ENCODE measurements at places on chromosomes 12 and 14.

DNA sequence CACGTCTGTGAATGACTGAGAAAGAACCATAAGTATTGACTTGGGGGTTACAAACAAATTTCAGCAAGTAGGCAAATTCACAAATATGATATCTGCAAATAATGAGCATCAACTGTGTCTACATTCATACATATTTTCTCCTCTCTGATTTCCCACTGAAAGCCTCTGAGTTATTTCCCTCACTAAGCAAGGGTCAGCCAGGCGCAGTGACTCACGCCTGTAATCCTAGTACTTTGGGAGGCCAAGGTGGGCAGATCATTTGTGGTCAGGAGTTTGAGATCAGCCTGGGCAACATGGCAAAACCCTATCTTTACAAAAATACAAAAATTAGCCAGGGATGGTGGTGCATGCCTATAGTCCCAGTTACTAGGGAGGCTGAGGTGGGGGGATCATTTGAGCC lies 80.8 kb downstream of the SLC25A21 start:
- DNase-seq = no peak

DNA sequence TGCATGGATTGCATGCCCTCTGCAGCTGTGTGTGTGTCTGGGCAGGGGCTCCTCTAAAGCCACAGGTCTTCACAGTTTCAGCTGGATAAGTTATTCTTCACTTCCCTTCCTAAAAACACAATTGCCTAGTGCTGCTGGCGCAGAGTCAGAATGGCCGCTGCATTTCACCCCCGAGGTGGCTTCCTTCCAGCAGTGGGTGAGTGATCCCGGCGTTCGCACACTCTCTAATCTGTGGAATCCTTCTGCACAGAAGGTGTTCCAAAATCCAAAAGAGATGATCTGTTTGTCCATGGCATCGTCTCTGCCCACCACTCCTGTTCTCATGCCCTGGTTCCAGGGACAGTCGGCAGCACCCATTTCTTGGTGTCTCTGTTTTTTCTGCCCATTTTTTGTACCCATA lies 340.7 kb downstream of the DPF3 start:
- DNase-seq = no peak

DNA sequence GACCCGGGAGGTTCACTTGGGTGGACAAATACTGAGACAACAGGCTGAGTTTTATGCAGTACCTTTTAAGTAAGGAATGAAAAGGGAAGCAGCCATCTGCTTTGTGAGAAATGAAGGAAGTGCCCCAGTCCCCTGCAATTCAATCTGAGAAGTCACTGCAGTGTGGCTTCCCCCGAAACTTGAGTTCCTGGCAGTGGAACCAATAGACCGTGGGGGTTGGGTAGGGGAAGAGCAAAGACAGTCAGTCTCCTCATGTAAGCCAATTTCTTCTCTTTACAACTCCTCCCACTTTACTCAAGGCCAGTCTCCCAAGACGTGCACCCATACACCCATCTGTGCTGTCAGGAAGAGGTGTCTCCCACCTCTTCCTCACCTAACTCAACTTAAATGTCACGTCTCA lies 206.5 kb downstream of the BCAT1 start:
- peak; percentile 1 for DNase-seq

GRCh38 chr14:99163446-99163845 lies 108.6 kb downstream of the BCL11B start:
- DNase-seq = no peak

DNA sequence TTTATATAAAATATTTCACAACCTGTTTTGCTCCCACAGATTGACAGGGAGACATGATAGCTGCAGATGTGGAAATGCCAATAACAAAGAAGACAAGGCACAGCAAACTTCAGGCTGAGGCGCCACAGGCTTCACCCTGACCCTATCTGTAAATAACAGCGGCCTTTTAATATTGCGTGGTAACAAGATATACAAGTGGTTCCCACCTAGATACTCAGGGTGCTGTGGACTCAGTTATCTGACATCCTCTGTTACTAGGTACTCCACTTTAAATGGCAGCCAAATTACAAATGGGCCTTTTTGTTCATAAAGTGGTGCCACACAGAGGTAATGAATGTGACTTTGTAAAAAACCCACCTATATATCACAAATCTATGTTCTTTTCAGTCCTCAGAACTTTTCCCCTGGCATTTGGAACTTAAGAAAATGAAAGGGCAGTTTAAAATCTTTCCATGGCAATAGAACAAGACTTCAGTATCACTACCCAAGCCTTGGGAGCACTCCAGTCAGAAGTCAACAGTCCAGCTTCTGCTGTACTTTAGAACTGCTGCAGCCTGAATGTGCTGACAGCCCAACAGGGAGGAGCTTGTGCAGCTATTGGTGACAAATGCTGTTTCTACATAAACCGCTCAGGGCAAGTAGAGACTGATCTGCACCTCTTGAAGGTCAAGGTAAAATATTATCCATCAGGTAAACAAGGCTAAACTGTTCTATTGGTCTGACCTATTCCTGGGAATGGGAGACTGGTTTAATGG lies 86.2 kb upstream of the DCD start:
- no peak for DNase-seq

DNA sequence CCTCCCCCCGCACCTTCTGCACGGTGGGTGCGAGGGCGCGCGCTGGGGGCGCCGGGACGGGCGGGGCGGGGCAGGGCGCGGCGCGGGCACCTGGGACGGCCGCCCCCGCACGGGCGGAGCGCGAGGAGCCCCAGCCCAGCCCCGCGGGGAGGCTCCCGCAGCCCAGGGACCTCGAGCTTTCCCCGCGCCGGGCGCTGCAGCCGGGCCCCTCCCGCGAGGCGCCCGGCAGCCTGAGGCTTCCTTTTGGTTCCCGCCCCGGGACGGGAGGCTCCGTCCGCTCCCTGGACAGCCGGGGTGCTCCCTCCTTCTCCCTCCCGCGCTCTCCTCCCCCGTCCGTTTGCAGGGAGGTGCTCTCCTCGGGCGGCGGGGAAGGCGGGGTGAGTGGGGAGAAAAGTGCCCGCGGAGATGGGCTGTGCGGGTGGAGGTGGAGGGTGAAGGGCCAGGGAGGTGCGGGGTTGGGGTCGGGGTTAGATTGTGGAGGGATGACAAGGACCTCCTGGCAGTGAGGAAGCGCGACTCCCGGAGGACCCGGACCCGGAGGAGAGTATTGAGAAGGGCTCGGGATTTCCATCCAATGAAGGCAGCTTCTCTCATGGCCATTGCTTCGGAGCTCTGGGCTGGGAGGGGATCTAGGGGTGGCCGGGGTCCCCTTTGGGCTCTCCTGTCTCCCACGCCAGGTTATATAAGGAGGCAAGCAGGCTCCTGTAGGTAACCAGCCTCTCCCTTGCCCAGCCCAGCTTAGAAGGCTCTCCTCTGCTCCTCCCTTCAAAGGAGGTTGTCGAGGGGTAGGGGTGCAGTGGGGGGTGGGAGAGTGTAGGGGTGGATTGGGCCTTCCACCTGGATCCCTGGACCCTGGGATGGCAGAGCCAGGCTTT lies 645 bp downstream of the JDP2 start:
- DNase-seq = no peak

GRCh38 chr14:79542121-79542520 lies 669.2 kb downstream of the DIO2 start:
- DNase-seq = no peak

DNA sequence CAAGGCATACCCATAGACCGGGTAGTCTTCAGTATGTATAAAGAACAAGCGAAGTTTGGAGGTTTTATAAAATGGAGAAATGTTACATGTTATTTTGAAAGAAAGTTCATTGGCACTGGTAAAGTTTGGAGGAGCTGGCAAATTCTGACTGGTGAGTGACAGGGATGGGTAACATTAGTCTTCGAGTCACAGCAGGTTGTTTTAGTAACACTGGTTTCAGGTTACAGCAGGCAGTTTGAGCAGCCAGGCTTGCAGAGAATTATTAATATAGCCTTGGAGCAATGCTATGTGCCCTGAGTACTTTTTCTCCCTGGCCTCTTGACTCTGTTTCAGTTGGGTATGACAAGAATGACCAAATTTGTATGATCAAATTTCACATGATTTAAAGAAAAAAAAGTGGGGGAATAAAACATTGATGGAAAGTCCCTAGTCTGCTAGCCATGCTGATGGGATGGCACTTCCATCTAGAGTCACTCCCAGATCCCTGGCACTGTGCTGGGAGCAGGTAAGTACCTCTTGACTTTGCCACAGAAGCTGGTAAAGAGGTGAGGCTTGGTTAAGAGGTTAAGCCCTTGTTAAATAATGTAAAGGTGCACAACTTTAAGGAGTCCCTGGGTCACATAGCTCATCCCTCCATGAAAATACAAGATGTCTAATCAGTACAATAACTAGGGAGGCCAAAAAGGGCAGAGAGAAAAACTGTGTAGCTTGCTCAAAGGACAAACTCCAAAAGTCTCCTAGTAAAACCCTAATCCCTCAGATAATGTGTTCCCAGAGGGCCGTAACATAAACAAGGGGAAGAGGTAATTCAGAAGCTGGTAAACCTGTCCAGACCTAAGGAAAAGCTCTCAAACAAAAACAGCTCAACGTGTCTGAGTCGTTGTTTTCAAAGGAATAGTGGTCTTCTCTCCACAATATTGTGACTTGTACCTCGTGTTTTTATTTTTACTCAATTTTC lies 12.7 kb upstream of the SVOP start:
- no peak for DNase-seq

DNA sequence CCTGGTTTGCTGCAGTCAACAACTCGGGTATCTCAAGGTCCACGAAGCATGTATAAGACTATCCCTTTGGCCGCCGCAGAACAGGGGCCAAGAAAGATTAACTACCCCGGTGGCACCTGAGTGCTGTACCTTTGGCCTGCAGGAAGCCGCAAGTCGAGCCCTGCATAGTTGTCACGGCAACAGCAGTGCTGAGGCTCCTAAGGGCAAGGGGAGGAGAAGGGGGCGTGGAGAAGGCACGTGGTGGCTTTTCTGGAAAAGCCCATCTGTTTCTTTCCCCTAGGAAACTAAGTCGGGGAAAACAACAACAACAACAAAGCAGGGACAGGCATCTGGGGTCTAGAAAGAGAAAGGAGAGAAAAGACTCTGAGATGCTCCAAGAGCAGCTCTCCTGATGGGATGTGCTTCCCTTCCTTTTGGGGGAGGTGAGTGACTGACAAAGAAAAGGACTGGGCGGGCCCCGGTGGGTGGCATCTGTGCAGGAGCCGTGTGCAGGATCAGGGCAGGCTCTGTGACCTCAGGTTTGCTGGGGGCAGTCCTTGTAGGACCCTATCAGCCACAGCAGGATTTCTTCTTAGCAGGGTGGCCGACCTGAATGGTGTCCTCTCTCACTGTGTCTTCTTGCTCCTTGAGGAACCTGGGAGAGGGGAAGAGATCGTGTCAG lies 123.9 kb downstream of the PRMT8 start:
- DNase-seq = no peak

DNA sequence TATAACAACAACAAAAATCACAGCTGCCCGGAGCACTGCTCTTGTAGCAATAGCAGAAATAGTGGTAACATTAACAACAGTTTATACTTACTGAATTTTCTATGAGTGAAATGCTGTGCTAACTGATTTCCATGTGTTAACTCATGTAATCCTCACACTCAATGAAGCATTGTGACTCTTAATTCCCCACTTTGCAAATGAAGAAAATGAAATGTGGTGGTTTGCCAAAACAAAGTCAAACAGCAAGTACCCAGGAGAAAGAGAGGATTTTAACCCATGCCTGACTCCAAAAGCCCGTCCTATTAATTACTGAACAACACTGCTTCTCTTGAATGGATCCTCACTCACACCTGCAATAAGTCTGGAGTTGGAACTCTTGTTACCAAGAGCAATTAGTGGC lies 123.5 kb downstream of the MED13L start:
- no peak for DNase-seq

GRCh38 chr12:12217018-12217359 lies 49.9 kb downstream of the LRP6 start:
- no peak for DNase-seq

DNA sequence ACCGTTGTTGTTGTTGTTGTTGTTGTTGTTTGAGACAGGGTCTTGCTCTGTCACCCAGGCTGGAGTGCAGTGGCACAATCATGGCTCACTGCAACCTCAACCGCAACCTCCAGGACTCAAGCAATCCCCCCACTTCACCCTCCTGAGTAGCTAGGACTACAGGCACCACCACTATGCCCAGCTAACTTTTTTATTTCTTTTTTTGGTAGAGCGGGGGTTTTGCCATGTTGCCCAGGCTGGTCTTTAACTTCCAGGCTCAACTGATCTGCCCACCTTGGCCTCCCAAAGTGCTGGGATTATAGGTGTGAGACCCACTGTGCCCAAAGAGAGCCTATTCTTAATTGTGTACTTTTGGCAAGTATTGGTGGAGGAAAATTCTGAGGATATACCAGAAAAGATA lies 25.7 kb downstream of the MOK start:
- no peak for DNase-seq

DNA sequence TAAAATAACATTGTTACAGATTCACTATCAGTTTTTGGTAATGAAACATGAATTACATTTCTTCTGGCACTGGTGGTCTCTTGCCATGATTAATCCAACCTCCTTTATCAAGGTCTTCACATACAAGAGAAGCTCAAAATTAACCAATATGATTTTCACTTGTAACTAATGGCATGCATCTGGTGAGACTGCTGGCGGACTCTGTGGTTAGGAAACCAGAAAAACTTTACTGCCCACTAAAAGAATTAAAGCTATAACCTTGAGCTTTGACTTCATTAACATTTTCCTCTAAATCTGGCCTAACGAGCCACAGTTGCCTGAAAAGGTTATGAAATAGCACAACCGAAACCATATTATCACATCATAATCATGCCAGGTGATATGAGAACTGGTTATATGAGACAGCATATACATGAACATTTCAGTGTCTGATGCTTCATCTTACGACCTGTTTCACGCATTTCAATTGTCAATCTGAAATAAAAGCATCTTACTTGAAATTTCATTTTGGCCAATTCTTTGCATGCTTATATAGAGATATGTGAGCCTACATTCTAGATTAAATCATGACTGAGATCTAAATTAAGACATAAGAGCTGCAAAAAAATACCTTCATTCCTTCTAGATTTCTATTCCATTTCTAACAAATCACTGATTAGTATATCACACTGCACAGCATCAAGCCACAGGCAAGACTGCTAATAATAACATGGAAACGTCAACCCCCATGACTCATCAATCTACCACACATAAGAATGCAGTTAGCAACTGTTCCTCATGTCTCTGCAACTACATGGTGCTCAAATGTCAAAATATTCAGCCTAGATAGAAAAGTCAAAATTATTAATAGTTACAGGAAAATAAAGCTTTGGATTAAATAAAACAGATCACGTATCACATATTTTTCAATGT lies 89.3 kb downstream of the OSBPL8 start:
- no peak for DNase-seq

GRCh38 chr12:77488041-77488620 lies 342.6 kb upstream of the NAV3 start:
- no peak for DNase-seq

GRCh38 chr12:109927622-109928021 lies 27.5 kb downstream of the TCHP start:
- DNase-seq = no peak

- DNase-seq = no peak
Measured at GRCh38 chr12:24177889-24178288, 228.4 kb upstream of the SOX5 start.
